Tongue (tissue), 3 donors: ENCODE measurements at places on chromosomes 7 and 10. TPM values are rescaled to one million over a fixed set of nuclear protein-coding genes. Genes with fewer than 3 reads are reported as not detected.

GRCh38 chr7:20786779-20787659 lies at the start of gene SP8:
TSS of gene SP8 (minus strand) at chr7:20786886. CDS start at chr7:20786798, 88 bp downstream.
- peak; percentile 53 for DNase-seq

The PTTG1IP2 gene
- not detected for total RNA-seq

The ATG9B gene
- 25.8 TPM for total RNA-seq

The ZNF239 gene
- 6.6 TPM for total RNA-seq

The DGKI gene
- total RNA-seq: 5.6 TPM

The SNX8 gene
- 22.4 TPM for total RNA-seq
